ENCODE measurements at places on chromosomes 7 and 10.

DNA sequence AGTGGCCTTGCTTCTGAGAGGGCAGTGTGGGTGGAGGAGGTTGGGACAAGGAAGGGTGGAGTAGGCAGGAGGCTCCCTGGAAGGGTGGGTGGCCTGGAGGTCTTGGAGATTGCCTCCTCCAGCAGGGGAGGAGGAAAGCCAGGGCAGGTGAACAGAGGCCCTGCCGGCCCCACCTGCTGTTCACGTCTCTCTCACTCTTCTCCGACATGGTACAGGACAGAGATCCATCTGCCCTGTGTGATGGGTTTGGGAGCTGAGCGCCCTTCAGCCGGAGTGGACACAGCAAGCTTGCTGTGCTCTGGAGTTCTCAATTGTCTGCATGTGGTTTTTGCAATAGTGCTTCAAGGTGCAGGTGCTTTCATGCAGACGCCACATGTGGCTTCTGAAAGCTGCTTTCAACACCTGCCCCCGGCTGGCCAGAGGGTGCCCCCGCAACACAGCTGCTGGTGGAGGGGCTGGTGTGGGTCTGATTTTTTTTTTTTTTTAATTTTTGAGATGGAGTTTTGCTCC lies 82.8 kb upstream of the GNA12 start:
- DNase-seq: no peak

DNA sequence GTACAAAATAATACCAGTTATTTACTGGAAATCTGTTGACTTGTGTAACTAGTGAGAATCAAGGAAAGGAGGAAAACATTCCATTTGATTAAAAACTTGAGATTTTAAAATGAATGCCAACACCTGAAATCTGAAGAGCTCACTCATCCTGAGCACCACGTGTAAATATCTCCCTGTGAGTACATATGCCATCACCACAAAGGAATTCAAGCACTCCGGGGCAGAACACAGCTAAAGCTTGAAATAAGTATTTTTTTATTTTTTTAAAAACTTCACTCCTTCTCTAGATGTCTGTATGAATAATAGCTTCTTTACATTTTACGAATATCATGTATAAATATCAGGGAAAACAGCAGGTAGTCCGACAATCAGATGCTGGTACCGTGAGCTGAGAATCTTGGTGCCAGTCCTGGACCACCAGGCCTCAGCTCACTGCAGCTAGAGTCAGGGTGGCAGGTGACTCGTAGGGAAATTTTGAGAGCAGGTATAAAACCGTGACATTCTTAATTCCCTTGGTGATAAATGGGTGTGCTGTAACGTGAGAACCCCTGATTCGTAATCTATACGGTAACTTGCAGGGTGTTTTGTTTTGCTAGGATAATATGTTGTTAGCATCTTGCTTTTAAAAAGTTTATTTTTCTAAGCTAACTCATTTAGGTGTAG lies 12.7 kb downstream of the LMTK2 start:
- DNase-seq: no peak

DNA sequence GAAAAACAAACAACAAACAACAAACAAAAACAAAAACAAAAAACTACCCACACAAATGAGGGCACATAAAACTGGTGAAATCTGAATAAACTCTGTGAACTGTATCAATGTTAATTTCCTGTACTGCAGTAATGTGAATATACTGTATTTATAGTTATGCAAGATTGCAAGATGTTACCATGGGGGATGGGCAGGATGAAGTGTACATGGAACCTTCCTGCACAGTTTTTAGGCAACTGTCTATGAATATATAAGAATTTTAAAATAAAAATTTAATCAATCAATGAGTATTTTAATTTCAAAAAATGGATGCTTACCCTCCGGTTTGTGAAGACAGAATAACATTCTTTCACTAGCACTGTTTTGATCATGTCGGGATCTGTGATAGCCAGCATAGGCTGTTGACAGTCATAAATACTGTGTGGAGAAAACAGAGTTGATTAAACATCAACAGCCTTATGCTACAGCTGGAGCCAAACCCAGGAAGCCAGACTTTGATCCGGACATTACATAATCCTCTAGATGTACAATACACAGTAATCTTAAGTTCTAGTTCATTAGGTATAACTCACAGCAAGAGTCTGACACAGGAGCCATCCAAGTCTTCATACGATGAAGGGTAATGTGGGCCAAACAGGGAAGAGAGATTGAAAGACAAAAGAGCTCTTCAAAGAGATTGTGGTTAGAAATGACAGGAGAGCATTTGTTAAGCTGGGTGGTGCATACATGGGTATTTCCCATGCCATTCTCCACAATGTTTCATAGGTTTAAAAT lies 14.8 kb downstream of the CYP3A7 start:
- DNase-seq: no peak

GRCh38 chr10:3475367-3475766 lies 302.8 kb upstream of the PITRM1 start:
- no peak for DNase-seq

Data from stimulated activated CD8-positive, alpha-beta memory T cell treated with anti-CD3 and anti-CD28 coated beads, Interleukin-7, amount 100 ng/mL, for 24 hours (primary cell).